ENCODE measurements at places on chromosomes 12 and 14.
A peak's percentile ranks its signal among the peaks of the same experiment; 100 is the strongest.

DNA sequence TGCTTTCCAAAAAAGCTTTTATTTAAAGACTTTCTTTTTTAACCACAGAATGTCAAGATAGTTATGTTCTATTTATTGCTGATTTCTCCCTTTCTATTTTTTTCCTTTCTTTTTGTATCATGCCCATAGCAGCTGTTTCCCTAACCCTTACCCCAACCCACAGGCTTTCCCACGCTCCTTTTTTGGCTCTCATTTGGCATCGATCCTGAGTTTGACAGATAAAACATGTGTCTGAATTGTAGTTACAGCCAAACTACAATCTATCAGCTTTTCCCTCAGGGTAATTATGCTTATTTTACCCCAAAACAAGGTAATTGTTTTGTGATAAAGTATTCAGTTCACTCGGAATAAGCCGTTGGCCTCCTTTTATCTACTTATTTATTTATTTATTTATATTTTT, 46.7 kb downstream of the PDE3A start:
- DNase-seq, result no peak

DNA sequence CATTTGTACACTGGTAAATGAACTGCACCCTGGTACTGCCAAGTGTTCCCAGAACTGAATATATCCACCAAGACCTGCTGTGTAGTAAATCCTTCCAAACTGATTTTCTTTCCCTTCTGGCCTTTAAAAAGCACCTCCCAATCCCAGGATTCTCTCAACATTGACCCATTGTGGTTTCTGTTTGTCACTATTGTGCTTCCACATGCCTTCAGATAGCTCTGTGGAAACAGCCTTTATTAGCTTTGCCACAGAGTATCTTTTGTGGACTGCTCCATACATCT, 949 bp upstream of the KIF21A start:
- no peak for DNase-seq

GRCh38 chr12:47244835-47245234, 165.1 kb upstream of the AMIGO2 start:
- DNase-seq, result no peak

DNA sequence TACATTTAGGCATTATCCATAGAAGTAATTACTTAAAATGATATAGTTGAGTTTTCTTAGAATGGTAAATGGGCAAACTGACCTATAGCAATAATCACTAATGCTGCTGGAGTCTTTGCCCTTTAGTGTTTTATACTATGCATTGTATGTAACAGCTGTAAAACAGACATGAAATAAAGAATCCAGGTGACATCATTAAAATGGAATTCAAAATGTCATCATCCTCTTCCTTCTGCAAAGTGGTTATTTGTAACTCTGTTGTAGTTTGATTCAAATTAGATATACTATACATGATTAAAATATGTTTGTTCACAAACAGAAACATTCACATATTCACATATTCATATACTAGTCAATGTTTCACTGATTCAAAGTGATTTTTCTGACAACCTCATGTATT, 598.8 kb downstream of the SLC16A7 start:
- DNase-seq, result no peak

GRCh38 chr12:4807813-4808212, 87.6 kb downstream of the GALNT8 start:
- DNase-seq, result no peak

DNA sequence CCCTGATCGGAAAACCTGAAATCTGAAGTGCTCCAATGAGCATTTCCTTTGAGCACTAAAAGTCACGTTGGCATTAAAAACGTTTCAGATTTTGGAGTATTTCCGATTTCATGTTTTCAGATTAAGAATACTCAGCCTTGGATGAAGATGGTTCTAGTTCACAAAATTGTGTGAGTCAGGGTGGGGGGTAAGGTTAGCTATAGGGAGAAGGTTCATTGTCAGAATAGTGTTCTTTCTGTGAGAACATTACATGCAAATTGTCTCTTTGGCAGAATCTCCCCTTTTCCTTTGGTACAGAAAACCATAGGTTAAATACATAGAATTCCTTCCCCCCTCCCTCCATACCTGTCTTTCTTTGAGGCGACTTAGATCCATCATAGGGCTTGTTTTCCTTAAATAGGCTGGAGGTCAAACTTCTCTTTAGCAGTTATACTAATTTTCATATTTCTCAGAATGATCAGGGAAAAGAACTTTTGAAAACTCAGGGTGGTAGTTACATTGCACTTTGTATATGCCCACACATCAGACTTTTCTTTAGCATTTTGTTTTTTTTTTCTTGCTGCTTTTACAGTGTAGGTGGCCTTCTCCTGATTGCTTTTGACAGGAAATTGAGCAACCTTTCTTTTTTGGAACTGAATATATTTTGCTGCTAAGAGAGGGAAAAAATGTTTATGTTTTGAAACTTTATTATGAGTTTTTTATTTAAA, 503.5 kb downstream of the PCNX1 start:
- no peak for DNase-seq

DNA sequence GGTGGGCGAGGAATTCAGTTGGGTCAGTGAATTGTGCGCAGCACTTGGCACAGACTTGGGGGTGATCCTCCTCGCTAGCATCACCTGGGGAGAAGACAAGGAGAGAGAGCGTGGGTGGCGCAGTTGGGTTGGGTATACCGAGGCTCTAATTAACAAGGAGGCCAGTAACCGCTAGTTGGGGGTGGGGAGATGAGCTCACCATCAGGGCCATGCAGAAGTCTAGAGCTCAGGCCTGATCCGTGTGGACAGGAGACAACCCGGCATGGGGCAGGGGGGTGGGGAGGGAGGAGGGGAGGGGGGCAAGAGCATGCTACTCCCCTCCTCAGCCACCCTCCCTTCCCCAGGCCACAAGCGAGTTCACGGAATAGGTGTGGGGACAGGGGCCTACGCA, 580 bp downstream of the SALL2 start:
- no peak for DNase-seq

DNA sequence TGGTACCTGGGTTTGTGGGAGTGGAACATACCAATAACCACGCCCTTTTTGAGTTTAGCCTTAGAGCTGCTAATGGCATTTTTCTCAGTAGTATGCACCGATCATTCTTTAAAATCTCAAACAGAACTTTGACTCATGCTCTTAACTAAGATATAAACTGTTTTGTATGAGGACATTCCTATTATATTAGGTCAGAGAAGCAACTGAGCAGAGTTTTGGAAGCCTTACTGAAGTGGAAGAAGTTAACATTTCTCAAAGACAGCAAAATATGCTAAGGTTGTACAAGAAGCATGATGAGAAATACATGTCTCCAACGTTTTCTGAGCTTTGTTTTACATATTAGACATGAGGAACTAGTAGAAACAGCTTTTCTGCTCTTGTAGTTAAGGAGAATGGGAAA, 819.2 kb downstream of the FSCB start:
- no peak for DNase-seq

DNA sequence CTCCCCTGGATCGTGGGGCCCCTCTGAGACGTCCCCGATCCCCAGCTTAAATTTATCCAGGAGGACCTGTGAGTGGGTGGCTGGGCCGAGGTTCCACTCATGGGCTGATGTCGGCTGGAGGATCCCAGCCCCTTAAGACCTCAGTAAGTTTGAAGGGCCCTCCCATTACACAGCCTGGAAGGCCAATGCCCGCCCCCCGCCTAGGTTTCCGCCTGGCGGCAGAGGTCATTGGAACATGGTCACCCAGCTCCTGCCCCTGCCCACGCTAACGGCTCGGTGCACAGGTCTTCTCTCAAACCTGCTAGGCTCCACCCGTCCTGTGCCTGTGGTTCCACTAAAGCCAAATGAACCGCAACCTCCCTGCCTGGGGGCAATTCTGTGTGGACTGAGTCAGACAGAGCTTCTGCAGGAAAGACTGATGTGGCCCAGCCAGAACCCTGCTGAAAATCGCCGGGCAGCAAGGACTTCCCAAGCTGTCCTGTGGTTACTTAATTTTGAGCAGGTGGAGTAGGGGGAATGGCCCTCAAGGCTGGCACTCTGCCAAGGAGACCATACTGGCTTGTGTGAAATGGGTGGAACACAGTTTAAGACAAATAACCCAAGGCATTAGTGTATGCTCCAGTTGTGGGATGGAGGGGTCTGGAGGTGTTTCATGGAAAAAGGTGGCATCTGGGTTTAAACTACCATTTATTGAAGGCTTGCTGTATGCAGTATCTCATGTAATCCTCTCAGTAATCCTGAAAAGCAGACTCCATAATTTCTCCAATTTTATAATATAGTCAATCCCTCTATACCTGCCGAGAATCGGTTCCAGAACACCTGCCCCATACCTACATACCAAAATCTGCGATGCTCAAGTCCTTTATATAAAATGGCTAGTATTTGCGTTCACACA, 903 bp upstream of the NT5DC3 start:
- DNase-seq, result no peak

GRCh38 chr14:75368333-75368732, 59.5 kb upstream of the JDP2 start:
- DNase-seq, result no peak

DNA sequence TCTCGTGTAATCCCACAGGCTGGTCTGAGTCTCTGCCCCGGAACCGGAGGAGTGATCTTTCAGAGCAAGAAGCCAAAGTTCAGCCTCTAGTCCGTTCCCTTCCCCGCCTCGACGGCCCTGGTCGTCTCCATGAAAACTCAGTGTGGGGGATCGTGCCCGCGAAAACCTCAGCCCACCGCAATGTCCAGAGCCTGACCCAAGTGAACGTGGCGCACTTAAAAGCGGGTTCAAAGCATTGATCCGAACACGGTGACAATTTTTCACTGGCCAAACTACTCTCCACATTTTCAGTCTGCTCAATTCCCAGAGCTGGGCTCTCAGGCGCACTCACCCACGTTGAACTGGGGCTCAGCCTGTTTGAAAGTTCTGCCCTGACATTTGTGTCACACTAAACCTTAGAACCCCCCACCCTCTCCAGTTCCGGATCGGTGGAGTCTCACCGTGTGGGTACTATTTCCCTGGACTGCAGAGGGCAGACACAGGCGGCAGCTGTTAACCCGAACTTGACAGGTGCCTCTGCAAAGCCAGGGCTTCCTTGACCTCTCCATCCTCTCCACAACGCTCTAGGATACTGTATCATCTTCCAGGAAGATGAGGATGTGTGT, 886 bp upstream of the PRICKLE1 start:
- DNase-seq, result no peak

DNA sequence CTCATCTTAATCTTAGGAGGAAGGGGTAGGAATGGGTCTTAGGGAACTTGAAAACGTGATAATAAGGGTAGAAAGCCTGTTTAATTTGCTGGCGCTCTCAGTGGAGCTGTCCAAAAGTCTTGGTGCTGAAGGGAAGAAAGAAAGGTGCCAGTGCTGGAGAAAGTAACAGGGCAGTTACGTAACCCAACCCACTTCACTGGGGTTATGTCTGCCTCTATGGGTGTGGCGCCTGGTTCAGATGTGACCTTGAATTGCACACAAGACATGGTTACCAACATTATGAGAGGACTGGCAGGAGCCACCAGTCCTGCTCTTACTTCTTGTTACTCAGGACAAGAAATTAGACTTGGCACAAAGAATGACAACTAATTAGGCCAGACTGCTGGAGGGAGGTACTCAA, 18.6 kb upstream of the GPATCH2L start:
- DNase-seq, result no peak

DNA sequence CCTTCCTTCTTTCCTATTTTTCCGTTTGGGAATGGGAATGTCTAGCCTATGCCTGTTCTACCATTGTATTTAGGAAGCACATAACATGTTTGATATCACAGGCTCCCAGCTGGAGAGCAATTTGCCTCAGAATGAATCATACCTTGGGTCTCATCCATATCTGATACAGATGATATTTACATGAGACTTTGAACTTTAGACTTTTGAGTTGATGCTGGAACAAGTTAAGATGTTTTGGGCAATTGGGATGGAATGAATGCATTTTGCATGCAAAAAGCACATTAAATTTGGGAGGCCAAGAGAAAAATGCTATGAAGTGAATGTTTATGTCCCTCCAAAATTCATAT, 61.9 kb upstream of the BEGAIN start:
- DNase-seq, result no peak

DNA sequence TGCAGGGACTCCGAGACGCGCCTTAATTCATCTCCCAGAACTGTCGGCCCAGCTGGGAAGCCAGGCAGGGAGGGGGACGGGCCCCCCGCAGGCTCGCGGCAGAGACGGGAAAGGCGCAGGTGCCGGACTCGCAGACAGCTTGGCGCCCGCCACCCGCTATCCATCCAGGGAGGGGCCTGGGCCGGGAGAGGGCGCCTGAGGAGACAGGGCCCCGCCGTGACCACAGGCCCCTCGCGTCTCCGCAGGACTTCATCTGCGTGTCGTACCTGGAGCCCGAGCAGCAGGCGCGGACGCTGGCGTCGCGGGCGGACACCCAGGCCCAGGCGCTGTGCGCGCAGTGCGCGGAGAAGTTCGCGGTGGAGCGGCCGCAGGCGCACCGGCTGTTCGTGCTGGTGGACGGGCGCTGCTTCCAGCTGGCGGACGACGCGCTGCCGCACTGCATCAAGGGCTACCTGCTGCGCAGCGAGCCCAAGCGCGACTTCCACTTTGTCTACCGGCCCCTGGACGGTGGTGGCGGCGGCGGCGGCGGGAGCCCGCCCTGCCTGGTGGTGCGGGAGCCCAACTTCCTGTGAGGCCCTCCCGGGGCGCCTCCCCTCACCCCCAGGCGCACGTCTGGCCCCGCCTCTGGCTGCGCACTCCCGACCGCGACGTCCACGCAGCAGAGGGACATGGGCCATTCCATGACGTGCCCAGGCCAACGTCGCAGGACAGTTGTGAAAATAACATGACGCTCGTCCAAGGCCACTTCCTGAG, 60.6 kb downstream of the LGMN start:
- peak; percentile 54 for DNase-seq

DNA sequence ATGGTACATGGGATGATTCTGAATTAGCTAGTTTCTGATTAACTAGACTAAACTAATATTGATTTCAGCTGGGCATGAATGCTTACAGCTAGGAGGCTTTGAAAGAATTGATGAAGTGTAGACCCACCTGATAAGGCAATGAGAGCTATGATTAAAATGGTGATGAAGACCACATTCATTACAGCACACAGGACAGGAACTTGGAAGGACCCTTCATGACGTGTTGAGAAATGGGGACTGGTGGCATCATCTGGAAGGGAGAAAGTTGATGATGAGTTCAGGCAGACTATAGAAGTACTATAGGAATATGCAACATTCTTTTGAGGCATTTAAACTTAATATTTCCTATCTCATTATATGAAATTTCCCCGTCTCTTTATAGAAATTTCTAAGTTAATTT, 4.5 kb downstream of the CD69 start:
- no peak for DNase-seq

DNA sequence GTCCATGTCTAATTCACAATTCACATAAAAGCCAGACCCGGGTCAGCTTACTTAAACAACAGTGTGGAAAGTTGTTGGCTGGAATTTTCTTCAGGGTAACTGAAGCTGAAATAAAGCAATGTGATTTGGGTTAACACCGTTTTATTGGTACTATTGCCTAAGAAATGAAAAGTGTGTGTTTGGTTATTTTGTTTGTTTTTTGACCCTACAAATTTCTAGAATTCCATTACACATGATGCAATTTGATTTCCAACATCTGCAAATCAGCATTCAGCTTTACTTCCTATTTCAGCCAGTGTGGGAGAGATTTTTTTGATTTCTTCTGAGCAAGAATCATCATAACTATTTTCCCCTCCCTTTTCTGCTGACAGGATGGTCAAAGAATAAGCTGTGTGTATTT, 45.7 kb upstream of the CLMN start:
- DNase-seq, result no peak

All from NCI-H1092 (cell line).